Dorsolateral prefrontal cortex (tissue), 122 donors: ENCODE measurements at places on chromosomes 11 and 22. TPM values are rescaled to one million over a fixed set of nuclear protein-coding genes. Genes with fewer than 3 reads are reported as not detected.
A peak's percentile ranks its signal among the peaks of the same experiment; 100 is the strongest.

DNA sequence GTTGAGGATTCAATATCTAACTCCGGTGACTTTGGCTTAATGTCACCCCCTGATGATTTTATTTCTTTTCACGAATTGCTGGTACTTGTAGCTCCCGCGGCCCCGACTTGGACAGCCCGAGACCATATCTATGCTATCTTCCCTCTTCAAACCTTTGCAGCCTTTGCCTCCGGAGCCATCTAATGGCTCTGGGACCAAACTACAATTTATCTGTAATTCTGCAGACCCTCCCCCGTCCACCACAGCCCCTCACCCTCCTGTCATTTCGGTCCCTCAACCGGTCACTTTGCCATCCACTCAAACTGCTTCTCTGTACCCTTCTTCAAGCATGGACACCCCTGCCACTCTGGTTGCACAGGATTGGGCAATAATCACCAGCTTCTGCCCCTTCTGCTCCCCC lies 25.7 kb upstream of the ALDH3B2 start:
- DNase-seq, result no peak

GRCh38 chr11:76614471-76615179 lies 55.9 kb downstream of the LRRC32 start:
- no peak for DNase-seq

GRCh38 chr11:69294571-69295078 lies 670 bp downstream of the MYEOV start:
- DNase-seq, result no peak

DNA sequence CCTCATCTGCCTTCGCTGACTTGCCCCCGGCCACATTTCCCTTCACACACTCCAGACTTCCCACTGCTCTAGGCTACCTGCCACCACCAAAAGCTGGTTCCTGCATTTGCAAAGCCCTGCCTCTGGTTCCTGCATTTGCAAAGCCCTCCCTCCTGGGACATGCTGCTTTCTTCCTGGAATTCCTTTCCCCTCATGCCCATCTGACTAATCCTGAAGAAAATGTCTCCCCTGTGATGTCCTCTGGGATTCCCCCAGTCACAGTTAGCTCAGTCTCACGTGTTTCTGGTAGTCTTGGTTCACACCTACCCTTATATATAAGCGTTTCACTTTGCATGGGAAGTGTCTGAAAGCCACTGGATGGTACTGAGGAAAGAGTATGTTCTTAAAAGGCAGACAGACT lies 206.9 kb downstream of the DBX1 start:
- DNase-seq, result no peak

DNA sequence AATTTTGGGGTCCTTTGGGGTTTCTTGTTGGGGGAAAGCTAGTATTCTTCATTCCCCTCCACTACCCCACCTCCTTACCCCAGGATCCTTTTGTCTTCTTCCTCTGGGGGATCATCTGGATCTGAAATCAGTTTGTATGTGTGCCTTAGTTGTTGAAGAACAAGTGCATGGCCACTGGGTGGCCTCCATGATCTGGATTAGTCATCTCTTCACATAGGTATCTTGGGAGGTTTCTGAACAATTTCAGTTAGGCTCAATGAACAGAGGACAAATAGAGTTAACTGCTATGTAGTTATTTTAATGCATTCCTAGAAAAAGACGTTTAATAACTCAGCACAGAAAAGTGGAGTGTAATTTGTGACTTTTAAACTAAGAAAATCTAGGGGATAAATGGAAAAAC lies 7.1 kb upstream of the VWA5A start:
- DNase-seq, result peak; percentile 21

DNA sequence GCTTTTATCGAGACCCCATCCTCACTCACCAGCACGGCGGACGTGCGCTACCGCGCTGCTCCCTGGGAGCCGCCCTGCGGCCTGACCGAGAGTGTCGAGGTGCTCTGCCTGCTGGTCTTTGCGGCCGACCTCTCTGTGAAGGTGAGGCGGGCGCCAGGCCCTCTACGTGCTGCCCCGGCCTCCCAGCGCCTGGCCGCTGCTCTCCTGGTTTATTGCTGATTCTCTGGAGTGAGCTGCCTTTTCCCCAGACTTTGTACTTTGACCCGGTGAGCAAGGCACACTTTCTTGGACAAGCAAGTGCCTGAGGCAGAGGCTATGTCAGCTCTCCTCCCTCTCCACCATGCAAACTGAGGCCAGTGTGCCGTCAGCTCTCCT lies 6.5 kb downstream of the TPCN2 start:
- DNase-seq, result no peak

DNA sequence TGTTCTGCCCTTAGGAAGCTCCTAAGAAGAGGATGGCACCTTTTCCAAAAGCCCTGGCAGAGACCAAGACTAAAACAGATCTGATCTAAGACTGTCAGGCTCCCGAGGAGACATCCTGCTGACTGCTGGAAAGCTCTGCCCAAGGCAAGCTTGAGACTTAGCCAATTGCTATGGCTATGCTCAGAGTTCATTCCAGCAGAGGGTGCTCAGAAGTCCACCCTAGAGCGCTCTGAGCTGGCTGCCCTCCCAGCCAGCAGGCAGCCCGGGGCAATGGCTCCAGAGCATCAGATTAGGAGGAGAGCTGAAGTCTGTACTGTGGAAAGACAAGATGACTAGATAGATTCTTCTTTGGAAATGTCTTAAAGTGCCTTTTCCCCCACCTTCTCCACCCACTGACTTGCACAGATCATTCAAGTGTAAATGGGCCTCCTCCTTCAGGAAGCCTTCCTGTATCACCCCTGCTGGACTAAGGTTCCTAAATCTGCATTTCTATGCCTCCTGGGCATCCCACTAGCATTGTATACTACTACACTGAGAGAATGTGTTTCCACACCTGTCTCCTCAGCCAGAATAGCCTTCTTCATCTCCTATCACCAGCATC lies 23.4 kb downstream of the LRRC55 start:
- no peak for DNase-seq

DNA sequence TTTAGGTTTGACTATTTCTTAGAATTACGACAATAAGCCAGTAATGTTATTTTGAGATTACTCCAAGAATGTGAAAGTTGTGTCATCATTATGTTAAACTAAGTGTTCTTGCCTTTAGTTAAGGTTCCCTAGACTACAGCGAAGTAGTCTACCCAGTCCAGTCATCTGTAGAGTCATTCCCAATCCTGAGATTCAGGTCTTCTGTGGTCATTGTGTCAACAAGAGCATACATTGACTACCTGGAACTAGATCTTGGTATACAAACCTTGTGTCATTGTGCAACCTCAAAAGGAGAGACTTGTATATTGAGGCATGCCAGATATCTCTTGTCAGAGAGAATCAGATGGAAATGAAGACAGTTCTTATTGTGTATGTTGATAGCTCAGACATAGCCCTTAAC lies 115.9 kb downstream of the ATM start:
- no peak for DNase-seq

DNA sequence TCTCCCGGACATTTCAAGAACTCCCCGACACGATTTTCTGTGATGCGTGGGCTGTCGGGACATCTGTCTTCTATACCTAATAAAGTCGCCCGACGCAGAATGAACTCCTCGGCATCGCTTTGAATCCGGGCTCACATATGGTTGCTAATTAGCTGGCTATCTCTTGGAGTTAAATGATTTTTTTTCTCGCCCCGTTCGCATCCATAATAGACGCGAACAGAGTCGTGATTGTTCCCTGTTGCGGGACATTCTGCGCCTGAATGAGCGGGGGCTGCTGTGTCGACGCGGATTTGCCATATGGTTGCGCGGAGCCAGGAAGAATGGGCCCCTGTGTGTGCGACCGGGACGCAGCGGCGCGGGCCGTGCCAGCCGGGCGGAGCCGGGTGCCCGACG lies 16.4 kb downstream of the CDKN1C start:
- peak; percentile 87 for DNase-seq

DNA sequence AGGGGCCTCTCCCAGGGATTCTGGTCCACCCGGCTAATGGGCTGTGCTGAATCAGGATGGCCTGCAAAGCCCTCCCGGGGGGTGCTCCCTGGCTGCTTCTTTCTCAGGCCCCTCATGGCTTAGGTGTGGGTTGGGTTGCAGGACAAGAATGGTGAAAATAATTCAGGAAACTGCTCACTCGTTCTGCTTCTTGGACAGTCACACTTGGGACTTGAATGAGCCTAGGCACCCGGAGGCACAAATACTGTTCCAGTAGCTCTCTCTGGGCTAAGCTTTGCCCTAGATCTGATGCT lies 83.2 kb downstream of the TRIM29 start:
- no peak for DNase-seq

GRCh38 chr11:34250732-34251588 lies 106.8 kb downstream of the ABTB2 start:
- peak; percentile 69 for DNase-seq

- peak; percentile 72 for DNase-seq
Measured at GRCh38 chr11:67022341-67022933, 497 bp upstream of the SYT12 start.

GRCh38 chr22:39207141-39208012 lies 37.4 kb downstream of the PDGFB start:
- no peak for DNase-seq

GRCh38 chr11:102410382-102410784 lies 42.2 kb downstream of the TMEM123 start:
- DNase-seq, result no peak

DNA sequence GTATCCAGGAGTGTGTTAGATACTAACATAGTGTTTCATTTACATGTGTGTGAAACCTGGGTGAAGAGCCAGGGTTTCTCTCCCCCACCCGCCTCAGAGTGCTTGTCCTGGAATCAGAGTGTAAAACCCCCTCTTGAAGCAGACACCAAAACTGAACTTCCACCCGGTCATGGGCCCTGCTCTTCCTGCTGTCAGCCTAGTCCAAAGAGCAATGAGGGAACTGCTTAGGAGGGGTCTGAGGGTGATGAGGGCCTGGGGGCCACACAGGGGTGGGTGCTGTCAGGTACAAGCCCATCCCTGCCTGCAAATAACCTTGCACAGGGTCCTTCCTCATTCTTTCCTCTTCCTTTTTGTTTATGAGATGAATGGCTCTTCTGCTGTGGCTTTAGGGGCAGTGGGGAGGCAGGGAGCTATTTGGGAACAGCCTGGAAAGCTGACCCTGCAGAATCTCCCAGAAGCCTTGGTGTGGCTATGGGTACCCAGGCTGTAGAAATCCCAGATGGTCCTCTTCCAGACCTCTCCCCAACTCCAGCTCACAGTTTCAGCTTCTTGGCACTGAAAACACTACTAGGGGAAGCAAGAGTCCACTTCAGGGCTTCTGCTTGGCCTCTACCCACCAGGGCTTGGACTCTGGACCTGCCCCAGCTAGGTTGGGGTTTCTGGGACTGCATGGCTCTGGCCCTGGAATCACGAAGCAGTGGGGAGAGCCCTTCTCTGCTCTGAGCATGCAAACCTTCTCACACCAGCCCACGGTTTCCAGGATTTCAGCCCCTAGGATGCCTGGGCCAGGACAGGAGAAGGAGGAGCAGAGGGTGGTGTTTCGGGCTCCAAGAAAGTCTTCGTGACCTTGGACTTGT lies 8.5 kb downstream of the BATF2 start:
- DNase-seq, result no peak

DNA sequence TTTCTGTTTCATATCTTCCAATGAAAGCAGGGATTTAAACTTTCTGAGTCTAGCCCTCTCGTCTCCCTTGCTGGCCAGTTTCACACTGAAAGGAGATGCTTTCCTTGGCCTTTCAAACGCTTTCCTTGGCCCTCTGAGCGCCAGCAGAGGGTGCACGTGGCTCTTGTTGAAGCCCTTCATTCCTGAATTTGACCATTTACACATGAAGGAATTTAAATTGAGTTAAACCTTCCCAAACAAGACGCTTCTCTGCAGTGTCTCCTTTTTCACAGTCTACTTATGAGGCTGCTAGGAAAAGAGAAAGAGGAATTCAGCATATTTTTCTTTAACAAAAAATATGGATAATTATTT lies 21.6 kb downstream of the NNMT start:
- no peak for DNase-seq

- no peak for DNase-seq
Measured at GRCh38 chr11:45169310-45170072, 23.1 kb downstream of the PRDM11 start.

DNA sequence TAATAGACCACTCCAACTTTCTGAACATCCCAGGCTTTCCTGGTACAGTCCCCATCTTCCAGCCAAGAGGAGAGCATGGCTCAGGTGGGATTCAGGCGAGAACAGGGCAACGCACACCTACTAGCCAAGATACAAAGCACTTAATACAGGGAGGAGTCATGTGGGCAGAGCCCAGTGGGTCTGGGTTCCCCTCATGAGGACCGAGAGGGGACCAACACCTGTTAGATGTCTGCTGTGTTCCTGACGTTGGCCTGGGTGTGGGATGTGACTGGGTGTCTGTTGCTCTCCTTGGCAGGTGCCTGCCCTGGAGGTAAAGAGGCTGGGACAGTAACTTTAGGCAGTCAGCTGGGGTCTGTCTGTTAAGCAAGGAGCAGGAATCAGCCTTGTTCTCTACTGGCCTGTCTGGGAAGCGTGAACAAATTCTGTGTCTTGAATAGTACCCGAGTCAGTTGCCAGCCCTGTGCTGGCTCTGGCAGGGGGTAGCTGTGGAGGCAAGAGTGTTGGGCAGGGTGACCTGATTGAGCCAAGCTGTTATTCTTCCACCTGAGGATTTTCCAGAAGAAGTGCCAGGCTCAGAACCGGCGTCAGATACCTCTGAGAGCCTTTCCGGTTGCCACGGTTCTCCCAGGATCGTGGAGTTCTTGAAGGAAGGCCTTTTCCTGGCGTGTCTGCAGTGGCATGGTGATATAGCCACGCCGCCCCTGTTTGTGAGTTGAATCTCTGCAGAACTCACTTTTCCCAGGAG lies 56.3 kb downstream of the BCR start:
- DNase-seq, result no peak

DNA sequence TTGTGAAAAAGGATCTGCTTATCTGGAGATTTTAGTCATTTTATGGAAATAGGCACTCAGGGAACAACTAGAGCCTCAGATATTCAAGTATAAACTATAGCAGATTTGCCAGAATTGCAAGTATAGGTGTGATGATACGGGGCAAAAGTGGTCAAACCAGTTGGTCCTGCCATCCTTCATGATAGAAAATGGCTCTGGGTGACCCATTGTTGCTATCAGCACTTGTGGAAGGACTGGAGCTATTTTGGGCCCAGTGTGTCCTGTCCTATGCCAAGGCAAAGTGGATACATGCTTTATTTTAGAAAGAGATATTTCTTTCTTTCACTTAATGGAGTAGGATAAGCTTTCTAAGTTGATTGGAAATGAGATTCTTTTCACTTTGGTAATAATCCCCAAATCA lies 85.2 kb downstream of the PPP6R3 start:
- no peak for DNase-seq

- no peak for DNase-seq
Measured at GRCh38 chr11:84993386-84993785, 633.8 kb downstream of the DLG2 start.

GRCh38 chr11:58999291-58999680 lies 60.0 kb downstream of the GLYATL1 start:
- DNase-seq, result no peak

The DENND6B gene
- 53.5 TPM for total RNA-seq

The GP1BB gene
- total RNA-seq, result 17.4 TPM

The ARRB1 gene
- total RNA-seq, result 155 TPM

The C11orf21 gene
- total RNA-seq, result 2.0 TPM

The SYT12 gene
- 39.3 TPM for total RNA-seq

The FGF3 gene
- total RNA-seq, result not detected

The FZD4 gene
- total RNA-seq, result 8.7 TPM

The KCTD14 gene
- total RNA-seq, result 1.7 TPM

The SC5D gene
- total RNA-seq, result 72.2 TPM
